ENCODE measurements at places on chromosomes 1 and 21.

DNA sequence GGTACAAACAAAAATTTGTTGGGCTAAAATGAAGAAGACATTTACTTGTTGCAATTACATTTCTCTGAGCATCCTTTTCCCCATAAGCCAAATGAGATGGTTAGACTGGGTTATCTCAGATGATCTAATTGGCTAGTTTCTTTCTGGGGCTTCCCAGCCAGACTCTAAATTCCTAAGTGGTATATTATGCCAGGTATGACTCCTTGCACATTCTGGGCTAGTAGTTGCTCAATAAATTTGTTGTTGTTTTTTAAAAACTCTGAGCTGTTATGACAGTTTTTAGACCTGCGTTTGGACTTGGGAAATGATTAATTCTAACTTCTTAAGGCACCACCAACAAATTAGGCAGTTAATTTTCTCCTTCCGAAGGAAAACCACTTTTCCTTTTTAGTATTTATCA lies 66.1 kb downstream of the UCK2 start:
- no peak for DNase-seq

GRCh38 chr1:204828352-204828850 lies 42.3 kb upstream of the NFASC start:
- DNase-seq: peak; percentile 92

DNA sequence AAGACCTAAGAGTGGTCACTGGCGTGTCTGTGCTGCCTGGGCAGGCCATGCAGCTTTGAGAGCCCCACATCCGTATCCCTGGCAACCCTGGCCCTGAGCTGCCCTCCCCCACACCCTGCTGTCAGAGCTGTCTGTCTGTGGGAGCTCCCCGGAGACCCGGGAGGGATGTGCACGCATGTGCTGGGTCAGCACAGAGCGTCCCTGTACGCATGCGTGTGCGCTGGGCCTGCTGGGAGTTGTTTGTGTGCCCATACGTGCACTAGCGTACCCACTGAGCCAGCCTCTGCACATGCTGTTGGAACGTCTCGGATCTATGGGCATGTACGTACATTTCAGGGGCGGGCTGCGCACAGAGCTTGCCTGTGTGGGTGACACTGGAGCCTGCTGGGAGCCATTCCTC lies 89.3 kb downstream of the EPHB2 start:
- peak; percentile 54 for DNase-seq

DNA sequence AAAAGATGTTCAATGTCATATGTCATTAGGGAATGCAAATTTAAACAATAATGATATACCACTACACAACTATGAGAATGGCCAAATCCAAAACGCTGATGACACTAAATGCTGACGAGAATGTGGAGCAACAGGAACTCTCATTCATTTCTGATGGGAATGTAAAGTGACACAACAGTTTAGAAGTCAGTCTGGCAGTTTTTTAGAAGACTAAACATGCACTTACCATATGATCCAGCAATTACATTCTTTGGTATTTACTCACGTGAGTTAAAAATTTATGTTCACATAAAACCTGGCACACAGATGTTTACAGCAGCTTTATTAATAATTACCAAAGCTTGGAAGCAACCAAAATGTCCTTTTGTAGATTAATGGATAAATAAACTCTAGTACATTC lies 110.4 kb upstream of the C1orf21 start:
- no peak for DNase-seq

DNA sequence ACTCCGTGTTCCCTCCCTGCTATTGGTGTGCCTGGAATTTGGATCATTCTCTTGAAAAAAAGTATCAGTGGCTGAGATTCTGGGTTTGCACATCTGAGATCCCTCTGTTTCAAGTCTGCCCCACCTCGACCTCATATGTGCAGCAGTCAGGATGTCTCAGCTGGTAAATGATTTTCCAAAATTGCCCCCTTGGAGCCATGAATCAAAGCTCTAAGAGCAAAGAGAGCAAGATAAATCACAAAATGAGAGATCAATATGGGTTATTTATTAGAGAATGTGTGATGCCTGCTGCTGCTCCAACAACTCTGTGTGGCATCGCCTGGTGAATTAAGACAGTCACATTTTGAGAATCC lies 8.5 kb downstream of the CRP start:
- no peak for DNase-seq

- no peak for DNase-seq
Measured at GRCh38 chr1:224168859-224169380, 14.1 kb upstream of the DEGS1 start.

- peak; percentile 80 for DNase-seq
Measured at GRCh38 chr1:202586018-202586821, 124.0 kb downstream of the SYT2 start.

DNA sequence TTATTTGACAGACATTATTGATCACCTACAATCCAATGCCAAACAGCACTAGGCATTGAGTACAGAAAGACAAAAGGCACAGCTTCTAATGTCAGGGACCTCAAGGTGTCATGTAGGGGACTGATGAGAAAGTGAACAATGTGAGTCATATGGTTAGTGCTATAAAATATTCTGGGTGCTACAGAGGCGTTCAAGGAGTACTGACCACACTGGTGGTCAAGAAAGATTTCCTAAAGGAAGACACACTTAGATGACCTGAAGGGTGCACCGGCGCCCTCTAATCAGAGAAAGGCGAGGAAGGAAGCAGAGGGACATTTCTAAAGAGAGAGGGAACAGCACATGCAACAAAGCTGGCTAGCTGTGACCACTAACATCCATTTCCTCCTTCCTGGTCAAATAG lies 64.9 kb upstream of the F3 start:
- DNase-seq: no peak

- no peak for DNase-seq
Measured at GRCh38 chr21:31948676-31949075, 75.9 kb downstream of the HUNK start.

All from BE2C (cell line).